Skeletal muscle cell (primary cell): ENCODE measurements at places on chromosomes 6 and 20.

GRCh38 chr6:158958504-158959386 is 41.3 kb downstream of the RSPH3 start:
- DNase-seq: no peak

DNA sequence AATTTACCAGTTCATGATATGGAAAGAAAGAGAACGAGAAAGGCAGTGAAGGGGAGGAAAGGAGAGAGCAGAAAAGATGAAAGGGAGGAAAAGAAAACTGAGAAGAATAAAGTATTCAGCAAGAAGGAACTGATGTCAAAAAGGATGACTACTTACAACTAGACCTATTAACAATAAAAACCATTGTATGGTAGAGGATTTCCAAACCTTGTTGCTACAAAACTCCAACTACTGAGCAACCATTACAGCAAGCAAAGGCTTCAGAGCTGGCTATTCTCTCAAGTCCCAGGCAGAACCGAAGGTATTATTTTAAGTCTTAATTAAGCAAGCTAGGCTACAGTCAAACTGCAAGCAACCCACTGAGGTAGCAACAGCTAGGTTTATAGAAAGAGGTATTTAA is 142.2 kb downstream of the BTBD9 start:
- no peak for DNase-seq

DNA sequence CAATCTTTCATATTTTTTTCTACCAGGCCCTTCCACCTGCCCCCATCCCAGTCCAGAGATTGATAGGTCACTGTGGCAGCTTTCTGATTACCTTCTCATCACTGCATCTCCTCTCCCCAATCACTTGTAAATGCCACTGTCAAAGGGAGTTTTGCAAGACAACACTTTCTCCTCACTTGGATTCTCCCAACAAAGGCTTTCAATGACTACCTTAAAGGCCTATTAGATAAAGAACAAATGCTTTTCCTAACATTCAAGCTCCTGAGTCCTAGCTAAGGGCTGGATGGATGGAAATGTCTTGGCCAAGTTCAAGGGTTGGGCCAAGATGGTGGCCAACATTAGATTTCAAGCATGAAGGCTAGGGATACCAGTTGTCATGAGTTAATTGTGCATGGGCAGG is 55.3 kb downstream of the UNC5CL start:
- DNase-seq: no peak

- no peak for DNase-seq
Measured at GRCh38 chr20:52500157-52500556, 308.6 kb upstream of the ZFP64 start.
